Nephron progenitor cell (in vitro differentiated cells): ENCODE measurements at places on chromosomes 4 and X.

DNA sequence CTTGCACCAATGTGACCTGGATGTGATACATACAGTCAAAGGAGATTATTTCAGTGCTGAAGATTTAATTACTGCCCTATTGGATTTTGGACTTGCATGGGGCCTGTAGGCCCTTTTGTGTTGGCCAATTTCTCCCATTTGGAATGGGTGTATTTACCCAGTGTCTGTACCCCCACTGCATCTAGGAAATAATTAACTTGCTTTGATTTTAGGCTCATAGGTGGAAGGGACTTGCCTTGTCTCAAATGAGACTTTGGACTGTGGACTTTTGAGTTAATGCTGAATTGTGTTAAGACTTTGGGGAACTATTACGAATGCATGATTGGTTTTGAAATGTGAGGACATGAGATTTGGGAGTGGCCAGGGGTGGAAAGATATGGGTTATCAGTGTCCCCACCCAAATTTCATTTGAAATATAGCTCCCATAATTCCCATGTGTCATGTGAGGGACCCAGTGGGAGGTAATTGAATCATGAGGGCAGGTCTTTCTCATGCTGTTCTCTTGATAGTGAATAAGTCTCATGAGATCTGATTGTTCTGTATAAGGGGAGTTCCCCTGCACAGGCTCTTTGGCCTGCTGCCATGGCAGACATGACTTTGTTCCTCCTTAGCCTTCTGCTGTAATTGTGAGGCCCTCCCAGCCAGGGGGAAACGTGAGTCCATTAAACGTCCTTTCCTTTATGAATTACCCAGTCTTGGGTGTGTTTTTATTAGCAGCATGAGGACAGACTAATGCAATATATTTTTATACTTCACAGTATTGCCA, 362.2 kb upstream of the SPANXN4 start:
- DNase-seq: no peak

DNA sequence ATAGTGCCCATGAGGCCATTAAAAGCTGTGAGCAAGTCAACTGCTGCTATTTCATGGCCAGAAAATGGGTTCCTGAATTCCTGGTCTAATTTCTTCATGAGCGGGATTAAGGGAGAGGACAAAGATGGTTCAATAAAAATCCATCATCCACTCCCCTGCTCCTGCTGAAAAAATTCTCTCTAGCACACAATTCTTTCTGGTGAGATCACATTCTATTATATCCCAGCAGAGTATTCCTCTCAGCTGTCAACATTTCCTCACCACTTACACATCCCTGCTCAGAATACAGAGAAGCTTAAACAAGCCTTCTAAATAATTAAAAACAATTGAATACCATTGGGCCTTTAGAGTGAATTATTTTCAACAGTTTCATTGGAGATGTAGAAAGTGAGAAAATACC, 9.5 kb downstream of the CT47C1 start:
- no peak for DNase-seq

- DNase-seq: peak; percentile 5
These were observed 4.0 kb downstream of the NUDT10 start for GRCh38 chrX:51336584-51336983.

DNA sequence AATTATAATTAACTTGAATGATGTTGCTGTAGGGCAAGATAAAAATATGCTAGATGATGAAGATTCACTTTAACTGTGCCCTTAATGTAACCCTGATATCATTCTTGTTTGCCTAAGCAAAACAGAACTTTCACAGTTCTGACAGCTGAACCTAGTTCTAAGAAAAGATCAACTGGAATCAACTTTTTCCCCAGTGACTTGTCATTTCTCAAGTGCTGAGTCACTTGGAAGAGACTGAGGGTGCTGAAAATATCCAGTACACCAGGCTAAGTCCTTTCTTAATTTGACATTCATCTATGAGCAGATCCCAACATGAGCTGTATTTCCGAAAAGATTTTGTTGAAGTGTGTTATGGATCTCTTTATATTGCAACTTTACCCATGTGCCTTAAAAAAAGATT, 140.4 kb downstream of the MID1IP1 start:
- DNase-seq: no peak

- DNase-seq: no peak
These were observed 74.3 kb upstream of the TEX13D start for GRCh38 chrX:124257924-124258702.

DNA sequence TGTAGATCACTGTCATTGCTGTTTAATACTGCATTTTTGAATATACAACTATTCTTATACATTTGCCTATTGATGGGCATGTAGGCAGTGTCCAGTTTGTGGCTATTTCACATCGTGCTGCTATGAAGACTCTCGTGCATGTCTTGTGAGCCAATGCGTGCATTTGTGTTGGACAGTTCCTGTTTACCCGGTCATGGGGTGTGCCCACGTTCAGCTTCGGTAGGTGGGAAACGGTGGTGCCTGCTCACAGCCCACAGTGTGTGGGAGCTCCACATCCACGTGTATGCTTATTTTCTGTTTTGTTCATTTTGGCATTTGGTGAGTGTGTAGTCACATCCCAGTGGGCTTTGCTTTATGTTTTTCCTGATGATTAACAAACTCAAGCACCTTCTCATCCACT, 19.7 kb upstream of the RNF212 start:
- DNase-seq: no peak

- no peak for DNase-seq
These were observed 98.7 kb downstream of the GLUD2 start for GRCh38 chrX:121146059-121146628.

GRCh38 chr4:150769248-150769647, 187.3 kb downstream of the MAB21L2 start:
- no peak for DNase-seq

DNA sequence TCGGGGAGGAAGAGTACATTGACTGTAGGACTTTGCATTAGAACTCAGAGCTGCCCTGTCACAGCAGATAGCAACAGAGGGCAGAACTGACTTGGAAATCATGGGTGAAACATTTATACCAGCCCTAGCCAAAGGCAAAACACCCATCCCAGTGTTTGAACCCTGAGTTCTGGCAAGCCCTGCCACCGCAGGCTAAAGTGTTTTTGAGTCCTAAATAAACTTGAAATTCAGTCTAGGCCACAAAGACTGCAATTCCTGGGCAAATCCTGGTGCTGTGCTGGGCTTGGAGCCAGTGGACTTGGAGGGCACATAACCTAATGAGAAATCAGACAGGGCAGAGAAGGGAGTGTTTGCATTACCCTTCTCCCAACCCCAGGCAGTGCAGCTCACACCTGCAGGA, 1015.7 kb downstream of the FSTL5 start:
- DNase-seq: no peak

- DNase-seq: no peak
These were observed 535.1 kb downstream of the FAT4 start for GRCh38 chr4:125849869-125850268.

GRCh38 chr4:98822144-98822543, 106.8 kb downstream of the EIF4E start:
- no peak for DNase-seq

GRCh38 chr4:1544861-1545281, 138.6 kb upstream of the NKX1-1 start:
- DNase-seq: no peak

DNA sequence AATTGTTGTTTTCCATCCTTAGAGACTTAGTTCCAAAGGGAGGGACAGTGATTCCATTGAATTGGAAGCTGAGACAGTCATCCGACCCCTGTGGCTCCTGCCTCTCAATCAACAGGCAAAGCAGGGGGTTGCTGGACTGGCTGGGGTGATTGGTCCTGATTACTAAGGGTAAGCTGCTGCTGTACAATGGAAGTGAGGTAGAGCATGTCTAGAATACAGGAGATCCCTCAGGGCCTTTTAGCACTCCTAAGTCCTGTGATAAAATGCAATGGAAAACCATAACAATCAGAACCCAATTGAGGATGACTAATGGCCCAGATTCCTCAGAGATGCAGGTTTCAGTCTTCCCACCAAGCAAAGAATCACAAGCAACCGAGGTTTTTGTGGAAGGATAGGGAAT, 127.6 kb downstream of the AASDH start:
- DNase-seq: no peak

DNA sequence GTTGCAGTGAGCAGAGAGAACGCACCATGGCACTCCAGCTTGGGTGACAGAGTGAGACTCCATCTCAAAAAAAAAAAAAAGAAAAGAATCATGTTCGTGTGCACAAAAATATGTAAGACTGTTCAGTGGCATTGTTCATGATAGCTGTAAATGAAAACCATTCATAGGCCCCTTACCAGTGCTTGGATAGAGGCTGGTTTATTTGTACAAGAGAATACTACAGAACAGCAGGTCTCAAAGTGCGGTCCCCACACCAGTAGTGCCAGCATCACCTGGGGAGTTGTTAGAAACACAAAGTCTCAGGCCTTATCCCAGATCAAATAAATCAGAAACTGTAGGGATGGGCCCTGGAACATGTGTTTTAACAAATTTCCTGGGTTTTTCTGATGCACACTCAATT, 12.7 kb upstream of the MRFAP1 start:
- no peak for DNase-seq

DNA sequence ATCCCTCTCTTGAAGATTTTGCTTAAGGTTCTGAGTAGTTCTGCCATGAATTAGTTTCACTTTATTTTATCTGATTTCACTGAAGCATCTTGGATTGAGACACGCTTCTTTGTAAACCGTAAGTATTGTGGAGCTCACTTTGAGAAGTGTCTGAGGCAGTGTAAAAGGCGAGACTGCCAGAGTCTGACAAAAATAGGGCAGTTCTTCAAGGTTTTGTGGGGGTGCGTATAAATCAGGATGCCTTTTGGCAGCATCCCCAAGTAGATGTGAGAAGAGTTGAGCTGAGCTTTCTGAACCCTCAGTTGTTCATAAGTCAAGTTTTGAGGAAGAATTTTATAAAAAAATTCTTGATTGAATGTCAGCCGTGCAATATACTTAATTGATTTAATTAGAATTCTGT, 76.3 kb downstream of the RBPJ start:
- DNase-seq: no peak

DNA sequence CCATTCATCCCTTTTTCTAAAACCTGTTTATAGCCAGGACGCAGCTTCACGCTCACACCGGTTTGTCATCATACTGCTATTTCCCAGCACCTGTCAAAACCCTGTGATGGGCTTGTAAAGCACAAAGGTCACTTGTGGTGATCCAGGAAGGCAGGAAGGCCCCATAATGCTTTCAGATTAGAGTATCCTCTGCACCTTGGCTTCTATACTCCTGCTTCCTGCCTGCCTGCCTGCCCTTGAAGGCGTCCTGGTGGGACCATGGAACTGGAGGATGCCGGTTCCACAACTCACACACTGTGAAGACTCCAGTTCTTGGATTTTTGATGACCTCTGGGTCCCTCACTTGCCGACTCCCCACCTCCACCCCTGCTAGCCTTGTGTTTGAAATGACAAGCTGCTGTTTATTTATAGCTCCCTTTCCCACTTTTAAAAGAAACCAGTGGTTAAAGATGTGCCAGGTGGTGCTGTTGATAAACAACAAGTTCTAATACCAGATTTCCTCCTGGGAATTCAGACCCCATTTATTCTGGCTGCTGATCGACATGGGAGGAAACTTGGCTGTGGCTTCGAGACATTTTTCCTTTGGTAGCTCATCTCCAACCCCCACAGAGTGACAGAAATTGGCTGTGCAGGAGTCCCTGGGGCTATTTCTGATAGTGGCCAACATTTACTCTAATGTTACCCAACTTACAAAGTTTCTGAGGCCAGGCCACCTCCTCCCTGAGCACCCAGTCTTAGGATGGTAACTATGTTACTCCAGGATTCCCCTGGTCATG, 211.5 kb downstream of the KDR start:
- DNase-seq: no peak

DNA sequence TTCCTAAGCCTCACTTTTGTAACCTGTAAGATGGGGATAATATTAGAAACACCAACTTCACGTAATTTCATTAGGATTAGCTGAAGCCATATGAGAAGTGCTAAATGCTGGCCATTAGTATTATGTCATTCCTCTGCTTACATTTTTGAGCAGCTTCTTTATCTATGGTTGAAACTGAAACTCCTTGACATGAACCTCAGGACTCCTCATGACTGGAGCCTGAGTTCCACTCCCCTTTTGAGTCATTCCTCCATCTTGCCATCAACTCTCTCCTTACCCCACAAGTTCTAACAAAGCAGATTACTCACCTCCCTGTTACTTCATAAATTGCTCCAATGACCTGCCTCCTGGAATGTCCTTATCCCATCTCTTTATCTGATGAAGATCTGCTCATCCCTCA, 123.2 kb upstream of the KCNIP4 start:
- DNase-seq: no peak

DNA sequence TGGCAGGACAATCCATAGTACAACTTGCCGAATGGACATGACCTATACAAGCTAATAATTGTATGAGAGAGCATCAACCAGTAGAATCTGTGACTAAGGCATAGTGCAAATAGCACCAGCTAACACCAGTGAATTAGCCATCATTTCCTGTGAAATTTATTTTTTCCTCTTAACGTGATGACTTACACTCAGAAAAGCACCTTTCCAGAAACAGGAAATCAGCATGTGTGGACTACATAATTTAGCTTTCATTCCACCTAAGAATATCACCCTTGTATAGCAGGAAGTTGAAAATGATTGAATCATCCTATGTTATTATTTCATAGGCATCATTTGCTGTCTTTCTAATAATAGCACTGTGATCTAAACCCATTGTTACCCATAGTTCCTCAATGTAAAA, 1393.4 kb upstream of the PCDH7 start:
- no peak for DNase-seq

- no peak for DNase-seq
These were observed 209.5 kb downstream of the HS6ST2 start for GRCh38 chrX:132748909-132749308.

GRCh38 chrX:139495324-139495723, 35.2 kb upstream of the F9 start:
- DNase-seq: no peak

GRCh38 chr4:6501171-6501570, 28.8 kb upstream of the PPP2R2C start:
- DNase-seq: no peak

DNA sequence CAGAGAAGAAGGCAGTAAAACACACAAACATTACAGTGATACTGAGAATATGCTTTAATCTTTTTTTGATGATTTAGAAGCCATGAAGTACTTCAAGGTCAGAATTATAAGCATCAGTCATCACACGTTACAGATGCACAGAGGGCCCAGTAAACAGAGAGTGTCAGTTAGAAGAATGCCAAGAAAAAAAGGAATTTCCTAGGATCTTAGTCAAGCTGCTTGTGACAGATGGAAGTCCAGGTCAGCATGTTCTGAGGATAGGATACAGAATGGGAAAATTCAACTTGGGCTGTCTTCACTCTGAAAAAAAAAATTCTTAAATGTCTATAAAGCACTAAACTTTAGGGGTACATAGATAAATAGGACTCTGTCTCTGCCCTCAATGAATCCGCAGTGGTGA, 38.9 kb downstream of the GATB start:
- DNase-seq: no peak

GRCh38 chr4:109629775-109630174, 69.7 kb downstream of the MCUB start:
- DNase-seq: no peak

- DNase-seq: no peak
These were observed 8.9 kb upstream of the AGA start for GRCh38 chr4:177451108-177451500.

GRCh38 chr4:165060938-165061337, 7.3 kb downstream of the TRIM75 start:
- DNase-seq: no peak

- no peak for DNase-seq
These were observed 9.5 kb upstream of the CENPE start for GRCh38 chr4:103207673-103208072.
